GM06990 (cell line): ENCODE measurements at places on chromosomes 5 and 9.

DNA sequence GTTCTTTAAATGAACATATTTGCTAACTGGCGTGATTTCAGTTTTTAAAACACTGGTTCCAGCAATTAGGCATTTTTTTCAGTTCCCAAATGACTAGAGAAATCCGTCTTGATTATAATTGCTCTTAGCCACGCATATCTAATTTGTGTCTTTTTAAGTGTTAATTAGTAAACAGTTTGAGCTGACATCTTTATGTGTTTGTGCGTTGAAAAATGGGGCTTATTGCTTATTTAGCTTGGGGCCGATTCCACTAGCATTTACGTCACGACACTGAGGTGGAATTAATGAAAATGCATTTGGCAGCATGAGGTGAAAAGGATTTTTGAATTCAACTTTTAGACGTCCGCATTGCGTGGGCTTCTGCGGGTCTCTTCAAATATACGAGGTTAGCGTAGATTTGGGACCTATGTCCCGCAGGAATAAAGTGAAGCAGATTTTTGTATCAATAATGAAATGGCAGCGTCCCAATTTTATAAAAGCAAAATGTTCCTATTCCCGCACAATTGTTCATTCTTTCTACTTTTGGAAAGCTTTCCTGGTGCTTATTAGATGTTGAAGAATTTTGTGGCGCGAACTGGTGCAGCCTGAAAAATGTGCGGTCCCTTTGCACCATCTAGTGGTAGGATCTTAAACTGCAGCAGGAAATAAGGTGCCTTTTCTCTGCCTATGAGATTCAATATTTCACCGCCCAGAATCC is 122.7 kb upstream of the LMX1B start:
- no peak for DNase-seq

GRCh38 chr9:129697656-129698253 is 32.3 kb downstream of the PRRX2 start:
- DNase-seq = no peak

GRCh38 chr5:73702534-73702933 is 76.5 kb downstream of the ARHGEF28 start:
- DNase-seq = no peak

- peak; percentile 15 for DNase-seq
These were observed 126.7 kb downstream of the PPP2R2B start for GRCh38 chr5:146751781-146752401.

DNA sequence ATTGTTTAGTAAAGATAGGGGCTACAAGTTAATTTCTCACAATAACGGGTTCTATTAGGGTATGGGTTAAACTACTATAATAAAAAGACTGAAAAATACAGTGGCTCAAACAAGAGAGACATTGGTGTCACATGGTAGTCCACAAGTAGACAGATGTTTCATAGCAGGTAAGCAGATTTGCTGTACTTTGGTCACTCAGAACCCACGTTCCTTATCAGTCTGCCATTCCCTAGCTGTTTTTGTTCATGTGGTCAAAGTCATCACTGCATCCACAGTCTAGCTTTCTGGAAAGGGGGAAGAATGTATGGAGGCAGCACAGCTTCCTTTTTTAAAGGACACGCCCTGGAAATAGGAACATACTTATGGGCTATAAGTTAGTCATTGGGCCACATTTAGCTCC is 73.0 kb downstream of the SLC12A2 start:
- no peak for DNase-seq

GRCh38 chr5:55918087-55919035 is 67.2 kb downstream of the IL31RA start:
- no peak for DNase-seq

- peak; percentile 88 for DNase-seq
These were observed at the start of gene ANKRD33B for GRCh38 chr5:10563945-10564837. ANKRD33B (plus strand) TSS chr5:10564070; CDS start chr5:10564468, 398 bp downstream.

GRCh38 chr5:71891856-71892255 is 172.8 kb downstream of the CARTPT start:
- DNase-seq = no peak
